Stomach (tissue), 19 donors: ENCODE measurements at places on chromosomes 3 and 15. TPM values are rescaled to one million over a fixed set of nuclear protein-coding genes. Genes with fewer than 3 reads are reported as not detected.
A peak's percentile ranks its signal among the peaks of the same experiment; 100 is the strongest.

DNA sequence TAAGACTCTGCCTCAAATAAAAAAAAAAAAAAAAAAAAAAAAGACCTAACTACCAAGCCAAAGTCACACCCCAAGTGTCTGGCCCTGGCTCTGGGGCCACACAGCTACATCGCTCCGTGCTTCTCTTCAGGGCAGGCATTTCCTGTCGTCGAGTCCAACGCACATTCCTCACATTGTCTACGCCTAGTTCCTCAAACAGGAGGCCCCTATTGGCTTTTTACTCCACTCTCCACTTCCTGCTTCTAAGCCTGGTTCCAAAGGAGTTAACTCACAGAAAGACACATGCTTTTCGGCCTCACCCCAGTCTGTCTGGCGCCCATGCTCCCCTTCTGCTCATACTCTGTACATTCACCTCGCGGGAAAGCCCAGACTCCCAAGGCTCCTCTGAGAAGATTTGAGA is 28.8 kb downstream of the KNG1 start:
- peak; percentile 93 for DNase-seq

GRCh38 chr3:185959609-185960521 is 22.1 kb upstream of the TRA2B start:
- no peak for DNase-seq

DNA sequence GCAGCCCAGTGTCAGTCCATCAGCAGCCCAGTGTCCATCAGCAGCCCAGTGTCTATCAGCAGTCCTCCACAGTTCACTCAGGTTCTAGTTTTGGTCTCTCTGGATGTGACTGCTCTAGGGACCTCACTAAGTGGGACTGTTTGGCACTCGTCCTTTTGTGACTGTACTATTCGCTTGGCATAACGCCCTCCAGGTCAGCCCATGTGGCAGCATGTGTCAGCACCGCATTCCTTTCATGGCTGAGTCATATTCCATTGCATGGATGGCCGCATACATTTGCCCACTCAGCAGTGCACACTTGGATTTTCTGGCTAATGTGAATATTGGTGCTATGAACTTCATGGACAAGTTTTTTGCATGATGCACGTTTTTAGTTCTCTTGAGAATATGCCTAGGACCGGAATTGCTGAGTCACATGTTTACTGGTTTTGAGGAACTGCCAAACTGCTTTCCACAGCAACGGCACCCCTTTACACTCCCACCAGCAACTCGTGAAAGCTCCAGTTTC is 16.4 kb downstream of the CHST13 start:
- no peak for DNase-seq

GRCh38 chr3:151052346-151052745 is 33.1 kb upstream of the MED12L start:
- no peak for DNase-seq

The CEMIP gene
- not detected for total RNA-seq

The ACTC1 gene
- total RNA-seq: not detected
